ENCODE measurements at places on chromosomes 4 and X.

DNA sequence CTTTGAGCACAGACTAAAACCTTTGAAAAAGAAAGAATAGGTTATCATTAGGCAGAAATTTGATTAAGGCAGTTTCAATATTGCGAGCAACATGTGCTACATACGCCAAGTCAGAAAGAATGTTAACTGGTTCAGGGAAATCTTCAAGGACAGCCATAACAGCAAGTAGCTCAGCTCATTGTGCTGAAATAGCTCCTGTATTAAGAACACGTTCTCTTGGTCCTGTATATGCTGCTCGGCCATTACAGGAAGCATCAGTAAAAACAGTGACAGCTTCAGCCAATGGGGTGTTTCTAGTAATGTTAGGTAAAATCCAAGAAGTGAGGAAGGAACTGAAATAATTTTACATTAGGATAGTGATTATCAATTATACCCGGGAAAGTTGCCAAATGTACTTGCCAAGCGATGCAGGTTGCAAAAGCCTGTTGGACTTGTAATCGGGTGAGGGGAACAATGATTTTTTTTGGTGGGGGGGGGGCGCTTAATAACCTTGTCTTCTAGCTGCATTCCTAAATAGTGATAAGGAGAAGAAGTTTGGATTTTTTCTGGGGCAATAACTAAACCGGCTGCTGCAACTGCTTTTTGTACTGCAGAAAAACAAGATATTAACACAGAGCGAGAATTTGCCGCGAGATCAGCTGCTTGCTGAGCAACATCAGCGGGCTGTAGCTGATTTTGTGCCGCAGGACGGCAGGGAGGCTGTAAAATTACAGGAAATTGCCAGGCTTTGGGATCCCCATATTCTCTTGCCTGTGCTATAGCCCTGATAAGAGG is 49.4 kb upstream of the RASSF6 start:
- no peak for DNase-seq

- DNase-seq, result no peak
Measured at GRCh38 chr4:80265571-80266252, 752 bp upstream of the FGF5 start.

GRCh38 chrX:22025751-22026150 is 6.4 kb upstream of the PHEX start:
- DNase-seq, result no peak

DNA sequence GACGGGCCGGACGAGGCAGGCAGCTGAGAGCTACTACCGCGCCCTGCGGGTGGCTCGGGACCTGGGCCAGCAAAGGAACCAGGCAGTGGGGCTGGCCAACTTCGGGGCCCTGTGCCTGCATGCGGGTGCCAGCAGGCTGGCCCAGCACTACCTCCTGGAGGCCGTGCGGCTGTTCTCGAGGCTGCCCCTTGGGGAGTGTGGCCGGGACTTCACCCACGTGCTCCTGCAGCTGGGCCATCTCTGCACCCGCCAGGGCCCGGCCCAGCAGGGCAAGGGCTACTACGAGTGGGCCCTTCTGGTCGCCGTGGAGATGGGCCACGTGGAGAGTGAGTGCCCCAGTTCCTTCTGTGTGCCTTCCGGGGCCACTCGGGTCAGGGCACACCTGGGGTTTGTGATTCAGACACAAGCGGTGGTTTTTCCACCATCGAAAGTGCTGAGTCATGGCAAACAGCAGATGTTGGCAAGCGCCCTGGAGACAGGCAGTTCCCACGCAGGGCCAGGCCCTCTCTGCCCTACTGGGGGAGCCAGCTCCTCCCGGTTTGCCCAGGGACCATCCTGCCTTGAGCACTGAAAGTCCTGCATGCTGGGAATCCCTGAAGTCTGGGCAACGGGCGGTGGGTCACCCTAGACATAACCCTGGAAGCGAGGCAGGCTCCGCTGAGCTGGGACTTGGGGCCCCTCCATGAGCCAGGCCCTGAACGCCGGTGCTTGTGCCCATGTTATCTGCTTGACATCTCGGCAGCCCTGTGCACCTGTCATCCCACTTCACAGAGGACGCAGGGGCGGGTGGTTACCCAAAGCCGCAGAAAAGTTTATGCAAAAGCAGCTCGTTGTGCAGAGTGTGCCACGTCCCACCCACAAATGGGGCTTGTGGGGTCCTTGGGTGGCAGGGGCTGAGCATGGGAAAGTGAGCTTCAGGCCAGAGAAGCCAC is 29.5 kb downstream of the SH3TC1 start:
- peak; percentile 98 for DNase-seq

- no peak for DNase-seq
Measured at GRCh38 chr4:26055855-26056254, 141.8 kb downstream of the SMIM20 start.

DNA sequence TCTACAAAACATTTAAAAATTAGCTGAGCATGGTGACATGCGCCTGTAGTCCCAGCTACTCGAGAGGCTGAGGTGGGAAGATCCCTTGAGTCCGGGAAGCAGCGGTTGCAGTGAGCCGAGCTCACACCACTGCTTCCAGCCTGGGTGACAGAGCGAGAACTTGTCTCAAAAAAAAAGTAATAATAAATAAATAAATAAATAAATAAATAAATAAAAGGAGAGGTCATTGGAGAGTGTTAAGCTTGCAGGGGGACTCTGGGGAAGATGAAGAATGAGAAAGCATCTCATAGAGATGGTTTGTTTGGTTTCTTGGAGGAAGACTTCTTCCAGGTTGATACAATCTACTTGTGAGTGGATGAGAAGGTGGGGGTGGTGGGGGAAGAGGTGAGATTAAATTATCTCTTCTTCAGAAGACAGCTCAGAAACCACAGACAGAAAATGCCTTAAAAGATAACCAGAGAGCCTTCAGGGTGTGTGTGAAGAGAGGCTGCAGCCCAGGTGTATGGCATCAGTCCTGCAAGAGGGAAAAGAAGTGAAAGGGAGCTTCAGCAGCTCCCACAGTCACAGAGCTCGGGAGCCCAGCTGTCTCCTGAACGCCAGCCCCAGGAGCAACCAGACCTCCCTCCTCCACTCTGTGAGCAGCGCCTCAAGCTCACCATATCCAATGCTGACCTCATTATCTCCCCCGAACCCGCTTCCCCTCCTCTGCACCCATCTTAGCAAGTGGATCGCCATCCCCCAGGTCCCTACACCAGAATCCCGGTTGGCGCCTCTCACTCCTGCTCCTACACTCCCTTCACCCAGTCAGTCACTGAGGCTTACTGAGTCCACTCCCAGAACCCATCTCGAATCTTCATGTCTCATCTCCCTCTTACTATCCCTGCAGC is 48.2 kb downstream of the RBM47 start:
- no peak for DNase-seq

DNA sequence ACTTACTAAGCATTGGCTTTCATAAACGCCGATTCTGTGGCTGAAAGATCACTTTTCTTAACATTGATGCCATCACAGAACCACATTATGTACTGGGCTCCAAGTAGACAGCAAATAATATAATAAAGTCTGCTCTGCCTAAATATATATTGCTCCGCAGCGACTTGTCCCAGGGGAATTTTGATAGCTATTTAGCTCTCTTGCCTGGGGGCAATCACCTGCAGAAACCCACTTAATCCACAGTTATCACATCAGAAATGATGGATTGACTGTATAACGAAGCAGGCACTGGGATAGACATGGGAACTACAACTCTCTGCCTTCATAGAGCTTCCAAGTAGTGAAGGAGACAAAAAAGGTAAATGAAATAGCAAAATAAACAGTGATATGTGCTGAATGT is 48.0 kb upstream of the MYOZ2 start:
- no peak for DNase-seq

DNA sequence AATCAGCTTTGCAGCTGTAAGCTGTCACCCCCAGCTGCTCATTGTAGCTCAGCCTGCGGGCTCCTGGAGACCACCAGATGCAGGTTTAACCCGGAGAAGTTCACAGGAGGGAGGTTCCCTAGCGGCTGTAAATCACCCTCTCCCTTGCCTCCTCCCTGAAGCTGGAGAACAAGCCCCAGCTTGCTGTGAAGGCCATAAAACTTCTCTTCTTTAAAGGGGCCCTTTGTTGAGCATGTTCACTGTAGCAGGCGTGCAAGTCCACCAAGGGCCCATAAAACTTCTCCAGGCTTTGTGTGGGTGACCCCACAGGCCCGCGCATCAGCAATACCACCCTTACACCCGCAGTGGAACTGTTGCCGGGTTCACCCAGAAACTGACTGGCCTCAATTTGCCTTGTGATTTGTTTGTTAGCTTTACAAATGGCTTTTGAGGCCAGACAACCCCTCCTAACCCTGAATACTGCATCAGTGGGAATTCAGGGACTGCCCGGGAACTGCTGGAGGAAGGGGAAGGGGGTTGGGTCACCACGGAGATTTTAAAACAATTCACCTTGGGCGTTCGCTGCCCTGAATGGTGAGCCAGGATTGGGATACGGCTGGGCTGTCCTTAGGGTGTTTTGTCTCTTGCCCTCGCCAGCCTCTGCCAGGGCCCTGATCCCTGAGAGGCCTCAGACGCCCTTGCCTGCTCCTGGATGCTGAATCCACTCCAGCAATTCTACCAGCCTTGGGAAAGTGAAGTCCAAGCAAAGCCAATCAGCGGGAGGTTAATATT is 49.5 kb upstream of the ATP6AP2 start:
- DNase-seq, result no peak

GRCh38 chrX:54042609-54043021 is 1.7 kb downstream of the PHF8 start:
- peak; percentile 46 for DNase-seq

DNA sequence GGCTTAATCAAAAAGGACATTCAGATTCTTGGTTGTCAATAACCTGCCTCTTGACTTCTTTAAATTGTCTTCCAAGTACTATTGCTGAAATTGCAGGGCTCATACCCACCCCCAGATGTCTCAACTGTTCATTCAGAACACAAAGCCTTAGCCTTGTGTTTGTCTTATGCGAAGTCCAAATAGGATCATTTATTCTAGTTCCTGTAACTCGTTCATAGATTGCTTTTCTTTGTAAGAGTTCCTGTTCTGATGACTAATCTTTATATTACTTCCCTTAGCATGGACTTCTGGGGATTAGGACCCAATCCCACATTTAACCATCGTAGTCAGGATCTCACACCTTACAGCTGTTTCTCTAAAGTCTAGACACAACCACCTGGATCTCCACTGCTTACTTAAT is 226.0 kb downstream of the VEGFC start:
- no peak for DNase-seq

- DNase-seq, result no peak
Measured at GRCh38 chr4:108047199-108047598, 57.5 kb downstream of the HADH start.

DNA sequence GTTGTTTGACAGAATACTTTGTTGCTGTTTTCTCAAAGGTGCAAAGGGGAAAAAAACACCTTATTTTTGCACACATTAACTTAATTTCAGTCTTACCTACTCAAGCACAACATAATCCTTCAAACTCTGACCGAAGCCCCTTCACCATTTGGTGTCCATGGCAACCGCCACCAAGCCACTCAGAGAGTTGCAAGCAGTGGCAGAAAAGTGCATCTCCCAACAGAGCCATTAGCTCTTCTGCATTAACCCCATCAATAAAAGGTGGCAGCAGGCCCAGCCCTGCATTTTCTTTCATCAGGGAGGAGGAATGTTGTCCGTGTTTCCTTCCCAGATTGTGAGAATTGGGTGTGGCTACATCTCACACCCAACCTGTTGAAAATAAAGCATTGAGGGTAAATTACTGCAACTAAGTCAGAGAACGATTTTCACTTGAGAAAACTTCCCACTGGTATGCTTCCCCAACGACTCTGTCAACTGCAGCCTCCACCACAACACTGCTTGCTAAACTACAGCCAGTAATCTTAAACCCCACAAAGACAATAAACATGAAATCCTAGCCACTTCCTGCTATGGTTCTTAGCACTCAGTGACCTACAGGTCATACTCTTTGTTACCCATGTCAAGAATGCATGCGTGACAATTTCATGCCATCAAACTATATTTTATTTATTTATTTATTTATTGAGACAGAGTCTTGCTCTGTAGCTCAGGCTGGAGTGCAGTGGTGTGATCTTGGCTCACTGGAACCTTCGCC is 154.0 kb downstream of the GRIA3 start:
- no peak for DNase-seq

DNA sequence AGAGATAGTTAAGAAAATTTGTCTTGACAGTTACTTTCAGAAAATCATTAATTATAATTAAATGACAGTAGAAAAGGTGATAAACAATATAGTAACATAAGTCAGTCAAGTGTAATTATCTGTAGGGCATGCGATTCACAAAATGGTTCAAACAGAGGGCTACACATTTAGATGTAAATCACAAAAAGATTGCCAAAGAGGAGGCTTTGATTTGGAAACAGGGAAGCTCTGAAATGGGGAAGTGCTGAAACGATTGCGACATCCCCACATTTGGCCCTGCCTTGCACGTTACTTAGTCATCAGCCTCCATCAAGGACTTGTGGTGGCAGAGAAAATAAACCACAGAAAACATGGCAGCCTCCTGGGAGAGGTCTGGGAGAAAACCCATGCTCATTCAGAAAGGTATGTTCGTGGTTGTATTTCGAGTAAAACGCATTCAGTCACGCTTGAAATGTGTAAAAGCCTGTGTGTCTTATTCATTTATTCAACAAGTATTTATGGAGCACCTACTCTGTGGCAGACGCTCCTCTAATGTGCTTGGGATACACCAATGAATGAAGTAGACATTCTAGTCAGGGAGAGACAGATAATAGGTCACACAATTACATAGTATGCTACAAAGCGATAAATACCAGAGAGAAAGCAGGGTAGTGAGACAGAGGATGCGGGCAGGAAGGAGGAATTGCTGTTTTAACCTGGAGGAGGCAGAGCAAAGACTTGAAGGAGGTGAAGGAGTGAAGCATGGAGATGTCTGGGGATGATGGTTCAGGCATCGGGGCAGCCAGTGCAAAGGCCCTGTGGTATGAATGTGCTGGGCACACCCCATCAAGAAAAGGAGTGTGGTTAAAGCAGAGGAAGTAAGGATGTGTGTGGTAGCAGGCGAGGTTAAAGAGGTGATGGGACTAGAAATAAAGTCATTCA is 7.8 kb downstream of the RBM47 start:
- DNase-seq, result peak; percentile 43

DNA sequence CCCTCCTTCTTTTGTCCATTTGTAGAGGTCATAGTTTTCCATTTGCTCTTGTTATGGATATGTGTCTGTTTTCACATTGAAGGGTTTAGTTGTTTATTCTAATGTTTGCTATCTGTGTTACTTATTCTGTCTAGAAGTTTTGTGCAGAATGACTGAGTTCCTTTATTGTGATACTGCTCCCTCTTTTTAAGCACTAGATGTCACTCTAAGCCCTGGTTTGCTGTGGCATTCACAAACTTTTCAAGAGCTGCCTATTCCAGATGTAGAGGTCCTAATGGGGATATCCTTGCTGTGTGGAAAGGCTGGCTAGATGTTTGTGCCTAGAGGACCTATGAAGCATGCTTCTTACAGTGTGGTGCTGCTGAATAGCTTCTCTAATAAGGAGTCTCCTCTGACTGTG is 338.6 kb downstream of the SPIN4 start:
- DNase-seq, result peak; percentile 5

DNA sequence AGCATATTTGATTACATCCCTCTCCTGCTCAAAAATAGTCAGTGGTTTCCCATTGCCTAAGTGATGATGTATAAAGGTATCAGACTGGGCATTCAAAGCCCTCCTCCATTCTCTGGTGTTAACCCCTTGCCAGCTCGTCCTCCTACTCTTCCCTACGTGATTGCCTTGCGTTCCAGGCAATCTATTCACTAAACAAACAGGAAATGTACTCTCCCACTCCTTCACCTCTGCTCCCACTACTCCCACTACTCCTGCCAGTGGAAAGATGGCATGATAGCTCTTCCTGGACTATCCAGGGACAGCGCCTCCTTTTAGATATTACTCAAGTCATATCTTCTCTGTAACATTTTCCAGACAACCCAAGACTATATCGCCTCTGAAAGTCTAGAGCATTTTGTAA is 5.8 kb downstream of the DGAT2L6 start:
- DNase-seq, result no peak

GRCh38 chrX:119240356-119240755 is 4.3 kb downstream of the PGRMC1 start:
- no peak for DNase-seq

Data from DND-41 (cell line).